ENCODE measurements at places on chromosomes 12 and 14.

- DNase-seq, result peak; percentile 72
These were observed 33.6 kb downstream of the SDR9C7 start for GRCh38 chr12:56900583-56900982.

DNA sequence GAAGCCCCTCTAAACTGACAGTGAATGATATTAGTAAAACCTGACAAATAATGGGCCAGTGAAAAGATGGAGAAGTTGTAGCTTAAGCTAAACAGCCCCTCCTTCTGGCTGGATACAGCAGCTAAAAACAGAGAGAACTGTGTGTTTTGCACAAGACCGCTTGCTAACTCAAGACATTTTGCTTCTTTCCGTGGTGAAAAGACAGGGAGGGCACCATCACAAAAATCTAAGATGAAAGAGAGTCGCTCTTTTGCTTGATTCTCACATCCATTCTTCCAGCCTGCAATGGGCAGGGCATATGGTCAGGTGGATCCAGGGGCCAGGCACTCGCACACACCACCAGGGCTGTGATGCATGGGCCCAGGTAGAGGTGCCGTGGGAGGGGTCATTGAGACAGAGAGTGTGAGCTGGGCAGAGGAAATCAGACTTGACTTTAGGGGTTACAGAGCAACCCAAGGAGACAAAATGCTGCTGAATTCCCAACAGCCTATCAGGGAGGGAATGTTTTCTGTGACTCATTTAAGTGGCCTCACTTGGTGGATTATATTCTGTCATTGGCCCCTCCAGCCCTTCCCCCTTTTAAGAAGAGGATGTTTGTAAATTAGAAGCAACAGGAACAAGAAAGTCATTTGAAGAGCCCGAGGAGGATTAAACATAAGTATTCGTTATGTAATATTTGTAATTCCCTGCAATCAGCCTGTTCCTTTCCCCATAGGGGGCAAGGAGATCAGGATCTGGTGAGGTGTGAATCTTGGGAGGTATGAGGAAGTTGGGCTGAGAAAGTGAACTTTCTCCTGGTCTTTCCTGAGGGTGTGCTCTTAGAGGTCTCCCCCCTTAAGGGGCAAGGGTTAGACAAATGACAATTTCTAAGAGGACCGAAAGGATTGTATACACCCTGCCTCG, 12.3 kb downstream of the EMP1 start:
- DNase-seq, result no peak

- no peak for DNase-seq
These were observed 116.2 kb downstream of the TTC8 start for GRCh38 chr14:88940671-88941070.

DNA sequence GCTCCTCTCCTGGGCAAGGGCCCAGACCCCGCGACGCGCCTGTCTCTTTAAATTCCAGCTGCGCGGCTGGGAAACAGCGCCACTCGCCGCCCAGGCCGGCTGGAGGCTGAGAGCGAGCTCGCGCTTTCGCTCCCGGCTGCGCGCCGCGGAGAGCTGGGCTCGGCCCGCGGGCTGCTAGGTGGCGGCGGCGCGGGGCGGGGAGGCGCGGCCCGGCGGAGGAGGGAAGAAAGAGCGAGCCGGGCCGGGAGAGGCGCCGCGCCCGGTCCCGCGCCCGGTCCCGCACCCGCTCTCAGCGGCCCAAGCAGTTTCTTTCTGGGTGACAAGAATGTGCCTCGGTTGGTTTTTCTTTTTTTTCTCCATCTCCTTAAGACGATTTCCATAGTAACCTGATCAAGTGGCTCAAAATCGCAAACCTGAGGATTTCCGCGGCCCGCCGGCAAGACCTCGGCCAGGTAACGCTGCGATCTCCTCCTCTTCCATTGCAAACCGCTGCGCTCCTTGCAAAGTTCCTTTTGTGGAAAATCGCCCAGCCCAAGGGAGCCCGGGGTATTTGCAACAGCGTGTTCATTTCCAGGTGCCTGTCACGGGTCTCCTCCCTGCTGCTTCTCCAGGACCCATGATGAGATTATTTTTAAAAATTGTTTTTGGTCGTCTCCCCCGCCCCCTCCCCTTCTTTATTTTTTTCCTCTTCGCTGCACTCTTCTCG, 259.5 kb upstream of the E2F7 start:
- DNase-seq, result peak; percentile 38

DNA sequence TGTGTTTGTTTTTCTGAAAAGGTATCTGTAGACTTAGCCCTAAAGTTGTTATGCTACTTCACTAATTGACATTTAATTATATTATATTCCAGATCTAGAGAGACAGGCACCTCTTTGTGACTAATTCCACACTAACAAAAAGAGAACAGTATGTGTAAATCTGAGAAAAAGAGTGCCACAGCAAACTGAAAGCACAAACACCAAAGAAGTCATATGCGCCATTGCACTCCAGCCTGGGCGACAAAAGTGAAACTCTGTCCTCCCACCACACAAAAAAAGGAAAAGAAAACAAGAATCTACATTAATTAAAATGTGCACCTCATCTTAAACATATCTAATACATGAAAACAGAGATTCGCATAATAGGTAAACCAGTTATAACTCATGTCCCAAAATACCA, 4.4 kb upstream of the CSRNP2 start:
- DNase-seq, result no peak

DNA sequence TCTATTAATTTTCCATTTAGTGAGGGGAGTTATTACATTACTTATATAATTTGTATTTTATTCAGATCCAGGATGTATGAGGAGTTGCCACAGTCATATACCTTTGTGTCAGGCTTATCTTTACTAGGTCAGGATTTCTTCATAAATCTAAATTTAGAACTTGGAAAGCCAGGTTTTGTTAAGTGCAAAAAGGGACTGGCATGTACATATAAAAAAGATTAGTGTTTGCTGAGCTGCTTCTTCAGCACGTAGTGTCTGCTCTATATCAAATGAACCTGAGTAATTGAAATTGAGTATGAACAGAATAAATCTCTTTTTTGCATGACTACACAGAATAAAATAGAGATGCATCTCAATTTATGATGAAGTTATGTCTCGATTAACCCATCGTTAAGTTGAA, 157.4 kb downstream of the NUBPL start:
- DNase-seq, result no peak

GRCh38 chr12:70074510-70074909, 168.7 kb upstream of the CNOT2 start:
- no peak for DNase-seq

- DNase-seq, result no peak
These were observed 4.0 kb downstream of the FBXL14 start for GRCh38 chr12:1590221-1590979.
